AG04450 (cell line): ENCODE measurements at places on chromosomes 3 and 15. TPM values are rescaled to one million over a fixed set of nuclear protein-coding genes. Genes with fewer than 3 reads are reported as not detected.
A peak's percentile ranks its signal among the peaks of the same experiment; 100 is the strongest.

DNA sequence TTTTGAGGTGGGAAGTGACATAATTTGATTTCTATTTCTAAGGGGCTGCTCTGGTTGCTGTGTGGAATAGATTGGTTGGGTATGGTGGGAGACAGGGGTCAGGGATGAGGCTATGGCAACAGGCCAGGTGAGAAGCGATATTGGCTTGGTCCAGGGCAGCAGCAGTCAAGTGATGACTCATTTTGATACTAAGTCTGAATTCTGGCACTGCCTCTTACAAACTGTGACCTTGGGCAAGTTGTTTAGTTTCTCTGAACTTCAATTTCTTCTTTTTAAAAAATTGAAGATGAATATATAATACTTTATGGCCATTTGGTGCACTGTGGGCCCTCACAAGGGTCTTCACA, 40.4 kb upstream of the CLSTN2 start:
- no peak for DNase-seq

DNA sequence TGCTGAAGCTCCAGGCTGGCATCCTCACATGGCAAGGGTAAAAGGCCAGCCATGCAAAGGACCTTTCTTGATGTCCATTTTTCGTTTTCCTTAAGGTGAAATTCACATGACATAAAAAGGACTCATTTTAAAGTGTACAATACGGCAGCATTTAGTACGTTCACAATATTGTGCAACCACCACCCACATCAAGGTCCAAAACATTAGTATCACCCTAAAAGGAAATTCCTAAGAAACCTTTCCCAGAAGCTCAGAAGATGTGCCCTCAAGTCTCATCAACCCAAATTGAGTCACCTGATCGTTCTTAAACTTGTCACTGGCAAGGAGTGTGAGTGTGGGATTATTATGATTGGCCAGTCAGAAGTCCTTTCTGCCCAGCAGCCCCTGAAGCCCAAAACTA, 250.1 kb downstream of the TLE3 start:
- no peak for DNase-seq

DNA sequence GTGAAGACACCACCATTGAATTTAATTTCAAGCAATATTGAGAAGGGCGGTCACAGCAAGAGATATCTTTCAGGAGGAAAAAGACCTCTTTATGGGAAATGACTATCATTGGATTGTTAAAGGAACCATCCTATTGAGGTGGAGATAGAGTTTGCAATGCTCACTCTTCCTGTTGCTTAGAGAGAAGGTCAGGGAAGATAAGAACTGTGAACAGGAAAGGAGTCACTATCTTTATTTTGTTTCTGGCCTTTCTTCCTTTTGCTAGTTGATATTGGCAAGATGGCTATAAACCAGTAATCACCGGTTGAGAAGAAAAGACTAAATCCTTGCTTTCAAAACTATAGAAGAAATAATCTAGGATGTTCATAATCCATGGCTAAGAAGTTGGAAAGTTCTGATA, 112.1 kb upstream of the TMEM108 start:
- DNase-seq = no peak

- peak; percentile 33 for DNase-seq
Observed at GRCh38 chr3:156483426-156483825, 71.5 kb downstream of the SSR3 start.

GRCh38 chr3:177199206-177199760, 2.0 kb upstream of the TBL1XR1 start:
- no peak for DNase-seq

DNA sequence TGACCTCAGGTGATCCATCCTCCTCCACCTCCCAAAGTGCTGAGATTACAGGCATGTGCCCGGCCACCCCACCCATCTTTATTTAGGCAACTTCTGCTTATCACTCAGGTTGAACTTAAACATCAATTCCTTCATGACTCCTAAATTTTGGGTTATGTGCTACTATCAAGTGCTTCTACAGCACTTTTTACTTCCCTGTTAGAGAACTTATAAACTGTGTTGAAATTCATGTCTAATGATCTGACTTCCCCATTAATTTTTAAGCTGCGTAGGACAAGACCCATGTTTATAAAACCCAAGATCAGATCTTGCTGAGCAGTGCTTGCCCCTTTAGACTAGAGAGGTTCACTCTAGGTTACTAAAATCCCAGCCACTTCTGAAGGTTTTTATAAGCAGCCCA, 266.2 kb upstream of the TPRG1 start:
- no peak for DNase-seq

GRCh38 chr15:99232740-99233139, 16.6 kb downstream of the TTC23 start:
- DNase-seq = no peak

GRCh38 chr15:101024073-101024695, 105.0 kb downstream of the LRRK1 start:
- peak; percentile 84 for DNase-seq

GRCh38 chr3:48034000-48034516, 17.8 kb upstream of the MAP4 start:
- no peak for DNase-seq

DNA sequence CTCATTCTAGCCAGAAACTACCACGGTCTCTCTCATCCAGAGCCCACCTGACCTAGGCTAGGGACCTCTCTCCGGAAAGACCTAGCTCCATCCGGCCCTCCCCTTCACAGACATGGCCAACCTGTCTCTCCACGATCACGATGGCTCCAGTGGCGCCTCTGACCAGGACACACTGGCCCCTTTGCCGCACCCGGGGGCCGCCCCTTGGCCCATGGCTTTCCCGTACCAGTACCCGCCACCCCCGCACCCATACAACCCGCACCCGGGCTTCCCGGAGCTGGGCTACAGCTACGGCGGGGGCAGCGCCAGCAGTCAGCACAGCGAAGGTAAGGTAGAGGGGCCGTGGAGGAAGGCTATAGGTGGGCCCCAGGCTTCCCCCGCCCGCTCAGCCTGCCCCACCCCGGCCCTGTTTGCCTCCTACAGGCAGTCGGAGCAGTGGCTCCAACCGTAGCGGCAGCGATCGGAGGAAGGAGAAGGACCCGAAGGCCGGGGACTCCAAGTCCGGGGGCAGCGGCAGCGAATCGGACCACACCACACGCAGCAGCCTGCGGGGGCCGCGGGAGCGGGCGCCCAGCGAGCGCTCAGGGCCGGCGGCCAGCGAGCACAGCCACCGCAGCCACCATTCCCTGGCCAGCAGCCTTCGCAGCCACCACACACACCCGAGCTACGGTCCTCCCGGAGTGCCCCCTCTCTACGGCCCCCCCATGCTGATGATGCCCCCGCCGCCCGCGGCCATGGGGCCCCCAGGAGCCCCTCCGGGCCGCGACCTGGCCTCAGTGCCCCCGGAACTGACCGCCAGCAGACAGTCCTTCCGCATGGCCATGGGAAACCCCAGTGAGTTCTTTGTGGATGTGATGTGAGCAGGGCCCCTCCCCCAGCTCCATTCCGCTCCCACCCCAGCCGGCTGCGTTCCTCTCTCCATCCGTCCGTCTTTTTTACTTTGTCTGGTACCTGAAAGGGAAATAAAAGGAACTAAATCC, 4.5 kb upstream of the AP2M1 start:
- DNase-seq = no peak

GRCh38 chr3:112086875-112087524, 811 bp downstream of the C3orf52 start:
- DNase-seq = no peak

DNA sequence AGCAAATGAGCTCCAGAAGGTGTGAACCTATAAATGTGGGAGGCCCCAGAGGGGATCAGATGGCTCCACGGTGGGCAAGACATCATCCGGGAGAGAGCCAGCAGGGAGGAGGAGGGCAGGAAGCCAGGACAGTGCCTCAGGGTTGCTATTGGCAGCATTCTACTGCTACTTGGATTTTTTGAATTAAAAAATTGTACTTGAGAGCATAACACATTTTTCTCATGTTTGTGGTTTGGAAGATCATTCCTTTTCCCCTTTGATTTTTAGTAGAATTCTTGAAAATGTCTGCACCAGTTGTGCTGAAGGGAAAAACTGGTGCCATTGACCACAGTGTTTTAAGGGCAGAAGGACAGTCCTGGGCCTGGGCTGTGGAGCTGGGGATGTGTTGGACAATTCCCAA, 59.2 kb downstream of the LYZL4 start:
- DNase-seq = no peak

- no peak for DNase-seq
Observed at GRCh38 chr3:40116478-40117177, 192.9 kb upstream of the EIF1B start.

DNA sequence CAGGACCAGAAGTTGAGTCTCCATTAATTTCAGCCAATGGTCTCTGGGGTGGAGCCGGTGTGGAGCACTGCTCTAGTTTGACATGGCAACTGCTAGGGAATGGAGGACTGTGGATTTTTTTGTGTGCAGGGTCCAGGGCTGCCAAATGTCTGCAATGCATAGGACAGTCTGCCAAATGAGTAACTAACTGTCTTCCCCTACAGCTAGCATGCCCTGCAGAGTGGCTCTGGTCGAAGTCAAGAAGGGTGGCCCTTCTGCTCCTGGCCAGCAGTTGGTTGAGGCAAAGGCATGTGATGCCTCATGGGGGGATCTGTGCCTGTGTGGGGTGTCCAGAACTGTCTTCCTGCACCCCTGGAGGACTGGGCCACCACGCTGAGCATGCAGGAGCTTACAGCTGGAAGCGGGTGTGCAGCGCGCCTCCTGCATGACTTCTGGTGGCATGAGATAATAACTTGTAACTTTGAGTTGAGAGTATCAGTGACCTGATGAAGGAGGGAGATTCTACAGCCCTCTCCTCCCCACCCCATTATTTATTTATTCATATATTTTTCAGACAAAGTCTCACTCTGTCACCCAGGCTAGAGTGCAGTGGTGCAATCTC, 4.6 kb downstream of the TPRA1 start:
- DNase-seq = no peak

DNA sequence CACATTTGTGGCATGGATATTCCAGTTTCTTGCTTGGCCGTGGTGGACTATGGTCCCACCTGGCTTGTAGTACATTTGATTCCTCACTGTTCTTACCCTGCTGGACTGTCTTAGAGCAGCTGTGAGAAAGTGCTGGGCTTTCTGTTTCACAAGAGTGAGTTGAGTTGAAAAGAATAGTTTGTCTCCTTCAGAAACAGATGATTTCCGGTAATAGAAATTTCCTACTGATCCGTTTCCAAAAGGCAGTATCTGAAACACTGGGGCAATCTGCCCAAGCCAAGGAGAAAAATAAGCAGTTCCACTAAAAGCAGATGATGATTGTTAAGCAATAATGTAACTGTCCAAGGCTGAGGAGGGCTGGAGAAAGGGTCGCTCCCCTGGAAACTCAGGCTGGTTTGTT, 96.0 kb downstream of the SUCLG2 start:
- peak; percentile 16 for DNase-seq

The EEFSEC gene
- polyA plus RNA-seq = 6.8 and 8.7 TPM in 2 replicates

The CLSTN2 gene
- 0.02 and 0.04 TPM in 2 replicates for polyA plus RNA-seq

The ARNT2 gene
- polyA plus RNA-seq = 36.8 and 42.8 TPM in 2 replicates

The FBXO40 gene
- polyA plus RNA-seq = not detected in 2 replicates

The TM4SF18 gene
- polyA plus RNA-seq = 0.09 TPM in 1 of 2 replicates, not detected in the other

The HDC gene
- polyA plus RNA-seq = not detected in 2 replicates

The SIDT1 gene
- polyA plus RNA-seq = not detected in 2 replicates

The DPPA4 gene
- polyA plus RNA-seq = not detected in 2 replicates
